ENCODE measurements at places on chromosomes 16 and 17.

DNA sequence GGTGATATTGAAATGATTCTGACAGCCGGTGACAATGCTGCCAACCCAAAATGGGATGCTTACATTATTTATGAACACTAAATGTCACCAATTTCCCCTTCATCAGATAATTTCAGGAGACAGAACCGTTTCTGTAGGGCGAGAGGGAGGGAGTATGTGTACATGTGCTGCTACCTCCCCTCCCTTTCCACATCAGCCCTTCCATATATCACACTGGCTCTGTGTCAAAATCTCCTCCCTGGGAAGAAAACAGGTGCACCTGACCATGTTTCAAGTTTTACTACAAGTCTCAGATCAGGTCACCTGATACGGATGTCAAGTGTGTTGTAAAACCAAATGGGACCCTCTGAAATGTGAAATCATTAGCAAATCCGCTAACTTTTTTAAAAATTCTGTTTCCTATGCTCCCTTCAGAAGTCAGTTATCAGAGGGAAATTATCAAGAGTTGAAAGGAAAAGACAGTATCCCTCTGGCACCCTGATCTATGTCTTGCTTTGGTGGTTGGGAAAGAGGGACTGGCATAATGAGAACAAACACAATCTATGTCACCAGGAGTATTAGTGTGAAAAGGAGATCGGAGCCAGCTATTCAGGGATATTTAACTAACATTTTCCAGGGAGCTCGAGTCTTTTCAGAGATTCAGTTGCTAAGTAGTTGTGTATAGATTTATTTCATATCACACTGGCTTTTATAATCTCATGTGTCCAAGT lies 1002.3 kb upstream of the CDH8 start:
- H3K4me1 ChIP-seq = no peaks in the 10 kb centered on the region
- H3K4me3 ChIP-seq = no peak overlapping the region
- no peaks in the 10 kb centered on the region for H3K36me3 ChIP-seq
- DNase-seq = no peak
- H3K27ac ChIP-seq = no peak overlapping the region

DNA sequence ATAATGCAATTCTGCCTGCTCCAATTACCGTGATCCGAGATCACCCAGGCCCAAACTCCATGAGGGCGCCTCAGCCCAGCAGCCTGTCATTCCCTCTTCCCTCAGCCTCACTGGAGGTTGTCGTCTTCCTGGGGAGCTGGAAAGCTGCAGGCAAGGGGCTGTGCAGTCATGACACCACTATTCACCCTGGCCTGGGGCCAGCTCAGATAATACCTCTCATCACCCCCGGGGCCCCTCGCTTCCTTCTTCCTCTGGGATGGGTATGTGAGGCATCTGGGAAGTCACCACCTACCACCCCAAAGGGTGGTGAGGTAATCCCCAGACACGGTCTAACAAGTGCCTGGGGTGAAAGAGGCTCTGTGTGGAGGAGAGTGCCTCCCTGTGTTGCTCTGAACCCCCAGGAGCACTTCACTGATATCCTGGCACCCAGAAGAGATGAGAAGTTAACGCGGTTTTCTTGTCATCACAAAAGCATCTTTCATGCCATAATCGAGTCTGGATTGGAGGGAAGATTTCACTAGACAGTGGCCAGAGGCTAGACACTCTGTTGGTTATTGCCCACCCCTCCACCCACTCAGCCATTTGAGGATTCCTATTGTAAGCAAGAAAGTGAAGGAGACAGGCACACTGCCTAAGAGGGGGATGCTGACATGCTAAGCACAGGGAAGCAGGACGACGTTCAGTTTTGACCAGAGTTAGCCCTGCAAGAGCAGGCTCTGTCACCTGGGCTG lies 18.4 kb downstream of the CFAP20 start:
- H3K4me1 ChIP-seq = no peaks in the 10 kb centered on the region
- H3K36me3 ChIP-seq = peaks cover 31% of the 10 kb centered on the region
- no peak overlapping the region for H3K27ac ChIP-seq
- H3K27me3 ChIP-seq = no peaks in the 10 kb centered on the region
- no peak overlapping the region for H3K4me3 ChIP-seq

DNA sequence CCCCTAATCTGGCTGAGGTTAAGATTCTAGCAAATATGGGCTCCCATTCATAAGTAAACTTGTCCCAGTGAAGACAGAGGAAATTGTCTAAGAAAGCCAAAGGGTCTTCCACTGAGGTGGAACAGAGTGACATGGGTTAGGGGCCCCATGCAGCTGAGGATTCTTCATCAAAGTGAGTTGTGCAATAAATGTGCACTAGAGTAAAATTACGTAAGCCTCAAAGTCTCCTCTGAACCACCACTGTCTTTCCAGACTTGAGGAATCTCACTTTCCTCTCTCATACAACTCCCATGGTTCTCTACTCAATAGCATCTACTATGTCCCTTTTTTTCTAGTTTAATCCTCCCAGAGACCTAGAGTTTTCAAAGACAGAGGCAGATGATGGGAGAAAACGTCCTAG lies 132.4 kb downstream of the CA10 start:
- no peaks in the 10 kb centered on the region for H3K27me3 ChIP-seq
- H3K4me1 ChIP-seq = no peaks in the 10 kb centered on the region
- H3K4me3 ChIP-seq = no peak overlapping the region
- DNase-seq = no peak
- H3K27ac ChIP-seq = no peak overlapping the region
- H3K36me3 ChIP-seq = no peaks in the 10 kb centered on the region

- no peak for DNase-seq
- H3K27me3 ChIP-seq = no peaks in the 10 kb centered on the region
- peak overlapping the region; percentile 23 for H3K27ac ChIP-seq
These were observed 2.3 kb downstream of the CLUH start for GRCh38 chr17:2709183-2709661.

- no peak overlapping the region for H3K27ac ChIP-seq
- H3K36me3 ChIP-seq = no peaks in the 10 kb centered on the region
- no peak overlapping the region for H3K4me3 ChIP-seq
- no peak for DNase-seq
- H3K4me1 ChIP-seq = no peaks in the 10 kb centered on the region
These were observed 1115.6 kb upstream of the GOT2 start for GRCh38 chr16:59849716-59850115.

- H3K4me3 ChIP-seq = no peak overlapping the region
- no peaks in the 10 kb centered on the region for H3K4me1 ChIP-seq
- H3K36me3 ChIP-seq = no peaks in the 10 kb centered on the region
- H3K27ac ChIP-seq = no peak overlapping the region
- no peaks in the 10 kb centered on the region for H3K27me3 ChIP-seq
These were observed 286.1 kb downstream of the SNX29 start for GRCh38 chr16:12262454-12263180.

Measured in DND-41 (cell line).